ENCODE measurements at places on chromosomes 7 and 10. TPM values are rescaled to one million over a fixed set of nuclear protein-coding genes. Genes with fewer than 3 reads are reported as not detected.

RBAK gene
- 10.6 TPM for total RNA-seq

PFKP gene
- 71.6 TPM for total RNA-seq

SLC26A5 gene
- total RNA-seq, result not detected

EVX1 gene
- total RNA-seq, result not detected

MMP21 gene
- total RNA-seq, result not detected

VOPP1 gene
- total RNA-seq, result 74.6 TPM

CALML5 gene
- total RNA-seq, result not detected

CCL24 gene
- total RNA-seq, result not detected

FAM25G gene
- not detected for total RNA-seq

NODAL gene
- not detected for total RNA-seq

FXYD4 gene
- total RNA-seq, result not detected

AMZ1 gene
- 2.5 TPM for total RNA-seq

POM121C gene
- total RNA-seq, result 16.5 TPM

MACC1 gene
- total RNA-seq, result 0.36 TPM

TMEM26 gene
- total RNA-seq, result 6.5 TPM

NKX1-2 gene
- not detected for total RNA-seq

NEUROG3 gene
- not detected for total RNA-seq

ZMYND11 gene
- total RNA-seq, result 60.4 TPM

CLRN3 gene
- total RNA-seq, result not detected

TMEM196 gene
- not detected for total RNA-seq

Measured in osteoblast (primary cell).